Eye (tissue), 1 donor: ENCODE measurements at places on chromosomes 12 and 14.

DNA sequence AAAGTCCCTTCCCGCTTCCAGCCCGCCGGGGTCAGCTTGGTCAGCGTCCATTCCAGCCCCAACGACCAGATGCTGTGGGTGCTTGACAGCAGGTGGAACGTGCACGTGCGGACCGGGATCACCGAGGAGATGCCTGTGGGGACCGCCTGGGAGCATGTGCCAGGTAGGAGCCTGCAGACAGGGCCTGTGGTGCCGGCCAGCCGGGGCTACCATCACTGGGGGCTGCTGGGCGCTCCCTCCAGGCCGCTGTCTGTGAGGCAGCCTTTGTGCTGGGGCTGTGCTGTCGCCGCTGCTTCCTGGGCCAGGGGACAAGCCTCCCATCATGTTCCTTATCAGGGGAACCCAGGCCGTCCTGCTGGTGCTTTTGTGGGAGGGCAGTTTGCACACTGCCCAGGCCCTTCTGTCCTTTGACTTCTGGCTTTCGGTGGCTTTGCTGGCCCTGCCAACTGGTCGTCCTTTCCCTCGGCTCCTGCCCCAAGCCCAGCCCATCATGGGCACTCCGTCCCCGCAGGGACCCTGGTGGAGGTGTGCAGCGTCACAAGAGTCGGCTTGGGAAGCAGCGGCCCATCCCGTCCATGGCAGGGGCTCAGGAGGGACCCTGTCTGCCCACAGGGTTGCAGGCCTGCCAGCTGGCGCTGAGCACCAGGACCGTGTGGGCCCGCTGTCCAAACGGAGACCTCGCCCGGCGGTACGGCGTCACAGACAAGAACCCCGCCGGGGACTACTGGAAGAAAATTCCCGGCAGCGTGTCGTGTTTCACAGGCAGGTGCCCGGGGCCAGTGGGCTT lies 12.4 kb downstream of the ANKRD9 start:
- DNase-seq: no peak

DNA sequence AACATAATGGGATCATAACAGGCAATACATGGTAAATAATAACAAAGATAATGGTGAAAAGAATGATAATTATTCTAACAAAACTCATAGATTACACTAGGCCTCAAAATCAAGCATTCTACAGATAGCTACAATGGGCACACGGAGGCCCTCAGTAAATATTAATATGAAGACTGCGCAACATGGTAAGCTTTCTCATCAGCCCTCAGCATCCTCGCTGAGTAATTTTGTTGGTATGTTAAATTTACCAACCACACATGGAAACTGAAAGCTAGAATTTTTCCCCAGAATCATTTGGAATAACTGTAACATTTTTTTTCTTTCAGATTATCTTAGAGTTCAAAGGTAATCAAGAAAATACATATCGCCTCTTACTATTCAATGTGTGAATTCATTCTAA lies 74.2 kb upstream of the PYGL start:
- DNase-seq: no peak

DNA sequence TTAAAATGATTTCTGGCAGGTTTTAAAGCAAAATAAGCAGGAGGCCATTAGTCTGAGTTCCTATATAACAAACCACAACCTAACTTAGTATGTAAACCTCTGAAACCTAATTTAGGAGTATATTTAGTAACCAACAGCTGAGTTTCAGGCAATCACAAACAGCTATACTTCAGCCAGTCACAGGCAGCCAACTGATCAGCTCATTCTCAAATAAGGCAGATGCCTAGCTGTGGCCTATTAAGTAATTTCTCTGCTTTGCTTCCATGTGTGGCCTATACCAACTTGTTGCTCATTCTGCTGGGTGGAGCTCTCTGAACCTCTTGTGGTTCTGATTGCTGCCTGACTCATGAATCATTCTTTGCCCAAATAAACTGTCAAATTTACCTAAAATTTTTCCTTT lies 408.9 kb upstream of the FBXO33 start:
- no peak for DNase-seq

- DNase-seq: no peak
These were observed 51.3 kb upstream of the SLCO1C1 start for GRCh38 chr12:20643822-20644221.
